ENCODE measurements at places on chromosomes 2 and 18. TPM values are rescaled to one million over a fixed set of nuclear protein-coding genes. Genes with fewer than 3 reads are reported as not detected.

Gene TEX44
- total RNA-seq = not detected

Gene NAT8
- total RNA-seq = not detected

Gene SF3B1
- 222 TPM for total RNA-seq

Gene C18orf32
- 28.4 TPM for total RNA-seq

Gene CTDSP1
- 78.7 TPM for total RNA-seq

DNA sequence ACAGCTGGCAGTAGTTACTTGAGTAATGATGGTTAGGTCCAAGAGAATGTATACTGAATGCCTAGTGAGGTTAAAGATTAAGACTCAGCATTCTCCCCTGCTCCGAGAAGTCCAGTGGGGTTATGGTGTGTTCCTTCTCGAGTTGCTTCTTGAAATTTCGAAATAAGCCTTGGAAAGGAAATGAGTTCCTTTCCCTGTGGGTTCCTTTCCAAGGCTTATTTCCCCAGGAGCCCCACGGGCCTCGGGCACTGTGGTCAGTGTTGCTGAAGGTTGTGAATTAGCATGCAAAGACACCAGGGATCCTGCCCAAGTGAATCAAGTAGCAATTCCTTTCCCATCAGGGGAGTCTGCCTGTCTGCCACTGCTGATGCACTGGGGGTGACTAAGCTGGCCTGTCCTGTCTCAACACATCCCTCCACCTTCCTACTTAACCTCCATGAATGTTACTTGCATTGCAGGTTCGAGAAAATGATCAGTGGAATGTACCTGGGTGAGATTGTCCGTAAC is 53.6 kb downstream of the HK2 start:
- DNase-seq = no peak

DNA sequence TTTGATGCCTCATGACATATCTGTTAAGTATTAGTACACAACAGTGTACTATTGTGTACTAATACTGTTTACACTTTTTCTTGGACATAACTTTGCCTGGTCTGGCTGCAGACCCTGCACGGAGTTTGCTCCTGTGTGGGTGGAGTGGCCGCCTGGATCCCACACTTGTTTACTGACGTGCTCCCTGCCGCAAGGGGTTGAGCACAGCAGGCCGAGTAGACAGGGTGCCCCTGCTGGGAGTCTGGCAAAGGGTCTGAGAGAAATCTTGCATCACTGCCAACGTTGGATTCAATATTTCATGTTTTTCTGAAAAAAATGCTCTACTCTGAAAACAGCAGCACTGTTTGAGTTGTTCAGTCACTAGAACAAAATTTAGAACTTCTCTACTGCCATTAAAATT is 59.0 kb downstream of the PDK1 start:
- no peak for DNase-seq

- no peak for DNase-seq
These were observed 422.6 kb upstream of the REG3G start for GRCh38 chr2:78602862-78603261.

DNA sequence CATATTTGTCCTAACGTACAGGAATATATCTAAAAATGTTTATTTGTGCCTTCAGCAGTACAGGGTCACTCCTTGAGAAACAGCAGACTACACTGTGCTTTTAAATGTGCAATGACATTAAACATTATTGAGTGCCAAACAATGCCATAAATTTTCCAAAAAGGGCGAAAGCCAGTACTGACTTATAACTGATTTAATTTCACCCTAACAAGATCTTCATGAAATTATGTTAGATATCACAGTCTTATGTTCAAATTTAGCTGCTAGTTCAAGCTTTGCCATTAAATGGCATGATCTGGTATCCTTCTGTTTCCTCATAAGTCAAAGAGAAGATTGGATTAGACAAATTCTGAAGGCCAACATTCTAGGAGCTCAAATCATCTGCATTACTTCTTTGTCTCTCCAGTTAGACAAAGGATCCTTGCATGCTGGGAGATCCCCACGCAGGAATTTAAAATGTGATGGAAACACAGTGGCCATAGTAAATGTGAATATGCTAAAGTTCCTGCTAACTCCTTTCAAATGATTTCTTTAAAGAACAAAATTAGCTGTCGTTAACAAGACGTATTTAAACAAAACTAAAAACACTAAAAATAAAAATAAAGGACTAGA is 129.3 kb upstream of the STON1 start:
- DNase-seq = no peak

- peak; percentile 55 for DNase-seq
These were observed 50.6 kb downstream of the TRAF3IP1 start for GRCh38 chr2:238370823-238371372.

DNA sequence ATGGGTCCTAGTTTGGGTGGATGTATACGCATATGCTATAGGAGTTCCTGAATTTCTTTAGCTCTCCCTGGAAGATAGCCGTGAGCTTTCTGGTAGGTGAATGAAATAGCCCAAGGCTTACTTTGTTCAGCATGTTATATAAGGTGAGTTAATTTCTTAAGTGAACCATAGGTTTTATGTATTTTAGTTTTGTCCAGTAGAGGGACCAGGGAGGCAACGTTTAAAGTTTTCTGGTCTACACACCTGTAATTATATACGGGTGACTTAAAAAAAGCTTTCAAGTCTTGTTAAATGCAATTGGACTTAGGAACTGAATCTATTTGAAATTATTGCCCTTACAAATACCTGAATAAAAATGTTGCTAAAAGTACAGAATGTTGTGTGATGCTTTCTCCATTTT is 402.5 kb upstream of the DDX18 start:
- no peak for DNase-seq

DNA sequence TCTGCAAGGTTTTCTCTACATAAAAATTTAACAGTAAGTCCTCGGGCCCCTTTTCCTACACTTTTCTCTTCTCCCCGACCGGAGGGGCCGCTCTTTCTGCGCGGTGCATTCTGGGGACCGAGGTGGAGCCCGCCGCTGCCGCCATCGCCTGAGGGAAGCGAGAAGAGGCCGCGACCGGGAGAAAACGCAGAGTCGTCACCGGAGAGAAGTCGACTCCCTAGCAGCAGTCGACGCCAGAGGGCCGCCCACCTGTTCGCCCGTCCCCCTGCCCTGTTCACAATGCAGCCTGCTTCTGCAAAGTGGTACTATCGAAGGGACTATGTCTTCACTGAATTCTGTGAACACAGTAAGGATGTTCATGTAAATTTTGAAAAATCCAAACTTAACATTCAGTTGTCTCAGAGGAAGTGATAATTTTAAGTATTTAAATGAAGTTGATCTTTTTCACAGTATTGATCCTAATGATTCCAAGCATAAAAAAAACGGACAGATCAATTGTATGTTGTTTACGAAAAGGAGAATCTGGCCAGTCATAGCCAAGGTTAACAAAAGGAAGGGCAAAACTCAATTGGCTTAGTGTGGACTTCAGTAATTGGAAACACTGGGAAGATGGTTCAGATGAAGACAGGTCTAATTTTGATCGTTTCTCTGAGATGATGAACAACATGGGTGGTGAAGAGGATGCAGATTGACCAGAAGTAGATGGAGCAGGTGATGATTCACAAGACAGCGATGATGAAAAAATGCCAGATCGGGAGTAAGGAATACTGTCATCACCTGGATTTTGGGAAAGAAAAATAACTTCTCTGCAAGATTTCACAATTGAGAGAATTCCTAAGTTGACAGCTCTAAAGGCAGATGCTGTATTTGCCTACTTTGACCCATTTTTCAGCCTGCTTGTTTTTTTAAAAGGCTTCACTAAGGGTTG is 55.8 kb downstream of the ASXL2 start:
- peak; percentile 54 for DNase-seq

DNA sequence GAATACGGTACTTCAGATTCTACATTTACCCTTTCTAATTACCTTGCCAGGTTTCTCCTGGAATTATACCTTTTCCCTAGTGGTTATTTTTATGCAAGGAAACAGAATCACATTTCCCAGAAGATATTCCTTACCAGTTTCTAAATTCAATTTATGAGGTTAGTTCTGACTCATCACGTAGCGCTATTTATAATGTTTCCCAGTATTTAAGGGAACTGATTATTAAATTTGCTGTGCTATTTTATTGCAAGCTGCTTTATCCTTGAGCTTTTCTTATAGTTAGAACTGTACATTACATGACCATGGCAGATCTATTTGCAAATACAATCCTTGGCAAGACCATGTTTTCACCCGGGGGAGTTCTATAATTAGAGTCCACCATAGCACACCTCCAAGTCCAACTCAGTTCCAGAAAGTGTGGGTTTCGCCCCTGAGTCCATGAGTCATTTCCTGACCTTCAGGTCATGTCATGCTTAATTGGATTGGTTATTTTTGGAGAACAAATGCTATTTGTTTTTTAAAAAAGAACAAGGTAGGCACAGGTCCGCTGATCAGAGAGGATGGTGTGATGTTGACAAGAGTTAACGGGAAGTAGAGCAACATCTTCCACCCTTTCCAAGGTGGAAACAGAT is 126.6 kb downstream of the ZNF532 start:
- DNase-seq = peak; percentile 60

DNA sequence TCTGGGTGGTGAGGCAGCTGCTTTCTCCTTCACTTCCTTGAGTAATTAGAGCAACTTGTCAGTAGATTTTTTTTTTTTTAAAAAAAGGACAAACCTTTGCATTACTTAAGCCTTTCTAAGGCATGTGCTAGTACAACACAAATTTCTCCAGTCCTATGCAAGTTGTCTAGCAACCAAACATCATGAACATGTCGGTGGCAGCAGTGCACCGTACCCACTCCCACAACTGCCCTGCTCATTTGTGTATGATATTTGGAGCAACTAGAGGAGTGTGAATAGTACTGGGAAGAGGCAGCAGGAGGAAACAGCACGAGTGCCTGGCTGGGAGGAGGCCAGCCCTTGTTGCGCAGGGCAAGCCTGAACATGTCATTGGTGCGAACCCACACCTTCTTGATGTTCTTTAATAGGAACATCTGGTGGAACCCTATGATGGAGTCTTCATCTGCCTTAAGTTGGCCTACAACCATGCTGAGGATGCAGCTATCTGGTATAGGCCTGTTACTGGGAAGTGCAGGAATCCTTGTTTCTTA is 238.3 kb downstream of the TDRD15 start:
- no peak for DNase-seq

GRCh38 chr2:213022987-213023386 is 128.4 kb downstream of the IKZF2 start:
- DNase-seq = no peak

DNA sequence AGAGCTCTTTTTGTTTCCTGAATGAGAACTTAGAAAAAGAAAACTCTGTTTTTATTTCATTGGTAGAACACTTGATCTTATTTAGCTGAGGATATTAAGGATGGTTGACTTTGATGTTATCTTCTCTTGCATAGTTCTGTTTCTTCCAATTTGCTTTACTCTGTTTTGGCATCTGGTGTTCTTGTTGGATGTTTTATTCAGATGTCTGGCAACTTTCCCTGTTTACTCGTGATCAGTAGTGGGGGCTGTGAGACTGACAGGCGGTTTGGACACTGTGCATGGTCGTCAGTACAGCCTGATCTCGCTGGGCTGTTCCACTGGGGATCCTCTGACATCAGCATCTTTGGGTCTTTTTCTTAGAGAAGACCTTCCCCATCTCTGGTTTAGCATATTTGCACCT is 100.1 kb downstream of the TSN start:
- DNase-seq = no peak

DNA sequence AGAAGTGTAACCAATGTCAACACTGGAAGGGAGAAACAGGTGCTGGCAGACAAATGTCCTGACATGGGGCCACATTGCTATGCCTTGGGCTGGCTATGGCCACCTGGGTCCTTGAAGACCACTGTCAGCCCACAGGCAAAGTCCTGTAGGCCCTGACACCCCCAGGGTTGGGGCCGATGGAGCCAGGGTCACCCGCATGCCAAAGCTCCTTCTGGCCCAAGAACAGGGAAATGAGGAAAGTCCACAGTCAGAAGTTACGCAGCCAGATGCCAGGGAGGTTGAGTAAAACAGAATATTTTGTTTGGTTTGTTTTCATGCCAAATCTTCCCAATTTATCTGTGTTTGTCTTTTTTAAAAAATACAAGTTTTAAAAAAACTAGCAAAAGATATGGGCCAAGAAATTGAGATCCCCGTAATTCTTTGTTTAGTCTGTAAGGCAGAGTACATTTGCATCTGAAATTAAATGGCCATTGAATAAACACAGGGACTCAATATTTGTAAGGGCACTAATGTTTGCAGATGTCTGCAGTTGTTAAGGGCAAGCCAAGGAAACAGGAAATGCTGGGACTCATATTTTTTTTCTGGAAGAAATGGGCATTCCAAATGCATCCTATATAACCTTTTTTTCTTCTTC is 186.4 kb downstream of the FAM210A start:
- peak; percentile 5 for DNase-seq

All from endothelial cell of umbilical vein (primary cell).